ENCODE measurements at places on chromosomes 11 and 22.

- DNase-seq = no peak
These were observed 72.8 kb upstream of the SPON1 start for GRCh38 chr11:13889552-13890249.

- DNase-seq = no peak
These were observed 24.1 kb downstream of the ARVCF start for GRCh38 chr22:19992481-19992911.

GRCh38 chr11:131763193-131763890 lies 392.9 kb downstream of the NTM start:
- no peak for DNase-seq

GRCh38 chr11:25357133-25357532 lies 860.3 kb downstream of the LUZP2 start:
- DNase-seq = no peak

DNA sequence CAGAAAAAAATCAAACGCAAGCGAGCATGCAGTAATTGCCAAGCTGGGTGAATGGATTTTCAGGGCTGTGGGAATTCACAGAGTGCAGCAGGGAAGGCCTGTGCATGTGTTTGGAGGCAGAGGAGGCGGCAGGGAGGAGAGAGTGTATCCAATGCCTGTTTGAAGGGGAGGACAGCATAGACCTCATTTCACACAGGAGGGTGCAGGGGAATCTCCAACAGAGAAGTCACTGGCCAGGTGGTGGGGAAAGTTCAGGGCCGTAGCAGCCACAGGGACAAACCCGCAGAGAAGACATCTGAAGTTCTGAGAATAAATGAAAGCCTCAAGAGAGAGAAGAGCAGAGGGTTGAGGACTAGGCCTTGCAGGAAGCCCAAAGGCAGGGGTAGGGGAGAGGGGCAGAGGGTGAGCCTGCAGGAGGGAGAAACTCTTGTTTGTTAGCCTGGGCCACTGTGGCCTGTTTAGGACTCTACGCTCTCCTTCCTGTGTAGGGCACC lies 19.2 kb upstream of the KDM2A start:
- DNase-seq = no peak

GRCh38 chr11:61133145-61133544 lies 28.1 kb downstream of the VPS37C start:
- no peak for DNase-seq

GRCh38 chr22:48097723-48098122 lies 1335.3 kb downstream of the TBC1D22A start:
- DNase-seq = no peak

DNA sequence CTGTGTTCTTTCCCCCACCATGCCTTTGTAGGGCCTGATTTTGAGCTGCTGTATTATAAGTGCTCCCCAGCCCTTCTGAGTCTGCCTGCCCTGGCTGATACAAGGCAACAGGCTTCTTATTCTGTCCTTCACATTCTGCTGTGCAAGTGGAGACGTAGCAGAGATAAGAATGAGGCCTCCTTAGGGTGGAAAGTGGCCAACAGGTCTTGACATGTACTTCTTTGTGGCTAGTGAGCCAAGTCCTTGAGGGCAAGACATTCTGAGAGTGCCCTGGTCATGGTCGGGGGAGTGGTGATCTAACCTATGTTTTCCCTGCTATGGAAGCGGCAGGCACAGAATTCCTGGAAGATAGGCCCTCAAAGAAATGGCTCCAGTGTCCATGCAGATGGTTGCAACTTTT lies 235.7 kb upstream of the CADM1 start:
- DNase-seq = no peak

DNA sequence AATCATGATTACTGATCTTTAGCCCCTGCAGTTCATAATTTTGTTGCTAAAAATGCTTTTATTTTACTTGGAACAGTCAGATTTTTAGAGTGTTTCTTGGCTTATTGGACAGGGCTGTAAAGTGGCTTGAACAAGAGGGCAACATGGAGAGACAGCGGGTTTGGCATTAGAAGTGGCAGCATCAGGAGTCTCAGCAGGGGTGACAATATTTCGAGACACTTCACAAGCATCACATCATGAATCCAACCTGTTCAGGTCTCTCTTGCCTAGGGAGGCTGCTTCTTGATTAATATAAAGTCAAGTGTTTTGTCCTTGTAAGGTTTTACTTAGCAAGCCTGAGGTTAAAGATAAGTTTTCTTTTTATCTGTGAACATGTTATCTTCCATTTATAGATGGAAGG lies 2249.5 kb downstream of the LRRC4C start:
- DNase-seq = no peak

DNA sequence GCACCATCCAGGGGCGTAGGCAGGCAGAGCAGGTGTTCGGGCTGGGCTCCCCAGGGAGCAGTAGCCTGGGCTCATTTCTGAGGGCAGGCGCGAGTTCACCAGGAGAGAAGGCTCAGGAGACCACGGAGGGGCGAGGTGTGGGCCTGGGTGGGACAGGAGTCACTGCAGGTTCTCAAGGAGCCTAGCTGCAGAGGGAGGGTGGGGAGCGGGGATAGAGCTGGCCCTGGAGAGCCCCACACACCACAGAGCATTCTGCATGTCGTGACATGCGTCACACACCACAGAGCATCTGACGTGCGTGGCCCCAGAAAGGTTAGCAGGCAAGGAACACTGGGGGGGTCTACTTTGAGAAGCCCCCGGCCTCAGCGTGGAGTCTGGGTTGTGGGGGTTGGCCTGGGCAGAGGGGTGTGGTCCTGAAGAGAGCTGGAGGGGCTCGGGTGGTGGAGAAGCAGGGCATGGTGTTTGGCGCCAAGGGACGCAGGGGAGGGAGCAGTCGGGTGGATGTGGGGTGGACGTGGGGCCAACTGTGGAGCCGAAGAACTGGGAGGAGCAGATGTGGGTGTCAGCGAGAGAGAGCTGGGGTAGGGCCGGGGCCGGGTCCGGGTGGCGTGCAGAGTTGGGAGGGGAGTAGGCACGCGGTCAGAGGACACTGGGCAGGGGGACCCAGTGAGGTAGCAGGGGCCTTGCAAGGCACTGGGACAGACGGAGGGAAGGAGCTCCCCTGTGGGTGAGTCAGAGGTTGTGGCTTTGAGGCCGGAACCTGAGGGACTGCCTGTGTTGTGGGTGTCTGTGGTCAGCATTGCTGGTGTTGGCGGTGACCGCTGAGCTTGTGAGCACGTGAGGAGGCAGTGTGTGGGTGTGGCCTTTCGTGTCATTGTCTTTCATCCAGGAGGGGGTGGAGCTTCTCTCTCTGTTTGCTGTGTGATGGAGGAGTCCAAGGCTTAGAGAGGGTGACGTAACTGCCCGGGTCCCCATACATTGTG lies 25.5 kb downstream of the CTTN start:
- DNase-seq = no peak

- peak; percentile 15 for DNase-seq
These were observed 585 bp upstream of the NADSYN1 start for GRCh38 chr11:71452199-71453036.

- DNase-seq = no peak
These were observed 78.5 kb downstream of the TENM4 start for GRCh38 chr11:79362206-79362757.

GRCh38 chr22:27133019-27133431 lies 475.6 kb downstream of the MIAT start:
- no peak for DNase-seq

GRCh38 chr11:91871791-91872190 lies 352.8 kb upstream of the FAT3 start:
- no peak for DNase-seq

DNA sequence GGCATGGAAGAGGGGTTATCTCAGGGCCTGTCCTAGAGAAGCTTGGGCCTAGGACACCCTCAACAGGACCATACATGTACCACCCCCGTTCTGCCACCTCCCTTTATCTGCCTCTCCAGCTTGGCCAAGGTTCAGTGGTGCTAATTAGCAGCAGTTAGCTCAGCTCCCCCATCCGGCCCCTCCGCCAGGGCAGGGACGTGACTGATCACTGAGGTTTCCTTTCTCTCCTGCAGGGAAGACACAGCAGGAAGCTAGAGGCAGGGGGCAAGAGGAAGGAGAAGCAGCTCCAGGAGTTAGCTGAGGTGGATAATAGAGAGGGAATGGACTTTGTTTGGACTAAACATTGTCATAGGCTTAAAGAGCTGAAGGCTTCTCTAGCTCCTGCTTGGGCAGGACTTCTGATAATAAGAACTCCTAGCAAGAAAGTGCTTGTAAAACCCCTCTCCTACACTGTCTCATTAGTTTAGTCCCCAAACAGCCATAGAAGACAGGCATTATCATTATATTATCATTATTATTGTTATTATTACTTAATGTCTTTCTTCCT lies 53.8 kb downstream of the BUD13 start:
- no peak for DNase-seq

DNA sequence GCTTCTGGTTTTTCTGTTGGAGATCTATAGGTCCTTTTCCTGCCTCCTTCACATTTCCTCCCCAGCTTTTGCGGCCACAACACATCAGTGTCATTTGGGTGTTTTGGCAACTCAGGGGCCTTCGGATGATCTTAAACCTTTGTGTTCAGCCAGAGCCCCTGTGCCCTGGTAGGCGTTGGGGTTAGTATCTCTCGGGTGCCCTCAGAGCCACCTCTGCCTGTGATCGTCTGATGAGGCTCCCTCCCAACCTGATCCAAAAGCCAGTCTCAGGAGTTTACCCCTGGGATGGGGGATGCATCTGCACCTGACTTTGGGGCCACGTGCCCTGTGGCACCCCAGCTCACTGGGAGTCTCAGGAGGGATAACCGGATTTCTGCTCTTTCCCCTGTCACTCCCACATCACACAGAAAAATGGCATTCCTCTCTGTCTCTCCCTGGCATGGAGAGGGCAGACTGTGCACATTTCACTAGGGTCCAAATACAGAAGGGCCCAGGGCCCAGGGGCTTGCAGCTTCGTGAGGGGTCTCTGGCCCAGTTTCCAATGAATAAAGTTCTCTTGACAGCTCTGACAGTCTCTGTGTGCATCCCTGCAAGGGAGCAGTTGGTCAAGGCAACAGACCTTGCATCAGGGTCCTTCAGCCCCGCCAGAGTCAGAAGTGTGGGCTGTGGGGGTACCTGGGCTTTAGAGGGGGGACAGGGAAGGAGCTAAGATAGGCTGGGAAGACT lies 2.6 kb downstream of the RNF26 start:
- no peak for DNase-seq

All from amygdala (tissue), 56 donors.